ENCODE measurements at places on chromosomes 3 and 15. TPM values are rescaled to one million over a fixed set of nuclear protein-coding genes. Genes with fewer than 3 reads are reported as not detected.

Gene CFAP161
- not detected for total RNA-seq

Gene MCF2L2
- 11.4 TPM for total RNA-seq

Gene SAXO2
- not detected for total RNA-seq

Gene GRM2
- total RNA-seq = 0.55 TPM

Gene BFSP2
- total RNA-seq = 1.2 TPM

- H3K4me1 ChIP-seq = no peaks in the 10 kb centered on the region
- H3K27ac ChIP-seq = no peak overlapping the region
- no peak for DNase-seq
- no peak overlapping the region for H3K4me3 ChIP-seq
- H3K36me3 ChIP-seq = no peaks in the 10 kb centered on the region
- no peaks in the 10 kb centered on the region for H3K27me3 ChIP-seq
Observed at GRCh38 chr3:99586701-99587100, 51.7 kb upstream of the COL8A1 start.

- H3K36me3 ChIP-seq = no peaks in the 10 kb centered on the region
- no peak for DNase-seq
- peaks cover 12% of the 10 kb centered on the region for H3K4me1 ChIP-seq
- H3K27me3 ChIP-seq = no peaks in the 10 kb centered on the region
- no peak overlapping the region for H3K27ac ChIP-seq
Observed at GRCh38 chr3:119350114-119350513, 55.9 kb downstream of the ARHGAP31 start.

DNA sequence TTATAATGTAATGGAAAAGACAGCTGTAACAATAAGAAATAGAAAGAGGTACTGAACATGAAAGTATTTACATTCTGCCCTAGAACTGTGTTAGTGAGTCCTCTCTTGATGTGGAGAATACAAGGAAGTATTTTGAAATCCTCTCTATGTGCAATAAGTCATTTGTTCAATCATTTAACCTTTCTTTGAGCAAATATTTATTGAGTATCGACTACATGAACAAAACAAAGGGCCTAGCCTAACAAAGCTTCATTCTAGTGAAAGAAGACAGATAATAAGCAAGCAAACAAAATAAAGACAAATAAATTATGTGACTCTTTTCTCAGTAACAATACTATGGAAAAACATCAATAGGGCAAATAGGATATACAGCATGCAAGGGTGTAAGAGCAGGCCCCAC is 354.9 kb upstream of the ATP11B start:
- no peak overlapping the region for H3K27ac ChIP-seq
- DNase-seq = no peak
- no peaks in the 10 kb centered on the region for H3K36me3 ChIP-seq
- H3K4me1 ChIP-seq = no peaks in the 10 kb centered on the region

GRCh38 chr15:40934457-40934856 is 5.3 kb downstream of the DLL4 start:
- no peaks in the 10 kb centered on the region for H3K36me3 ChIP-seq
- DNase-seq = no peak
- H3K27ac ChIP-seq = no peak overlapping the region
- H3K4me3 ChIP-seq = no peak overlapping the region
- peaks cover 35% of the 10 kb centered on the region for H3K27me3 ChIP-seq

DNA sequence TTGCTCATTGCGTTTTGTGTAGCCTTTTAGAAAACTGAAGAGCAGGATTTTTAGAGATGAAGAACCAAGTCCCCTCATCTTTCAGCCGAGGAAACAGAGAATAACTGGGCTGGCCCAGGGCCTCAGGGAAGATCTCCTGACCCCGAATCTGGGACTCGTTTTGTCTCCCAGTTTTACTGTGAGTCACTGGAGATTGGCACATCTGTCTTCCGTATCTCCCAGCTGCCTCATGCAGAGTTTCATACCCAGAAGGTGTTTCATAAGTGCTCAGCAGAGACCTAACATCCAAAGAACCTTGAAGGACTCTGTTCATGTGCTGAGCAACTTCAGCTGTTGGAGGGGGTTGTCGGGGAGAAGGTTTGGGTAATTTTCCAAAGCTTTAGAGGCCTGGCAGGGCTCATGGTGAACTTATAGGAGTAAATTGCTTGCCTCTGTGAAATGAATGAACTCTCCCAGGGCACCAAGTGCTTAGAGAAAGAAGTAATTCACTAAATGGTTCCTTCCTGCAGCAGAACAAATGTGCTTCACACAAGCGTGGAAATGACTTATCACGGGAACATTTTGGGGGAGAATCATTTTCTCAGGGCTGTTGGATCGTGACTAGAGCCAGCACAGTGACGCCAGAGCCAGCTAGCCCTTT is 121.4 kb downstream of the FAM43A start:
- no peaks in the 10 kb centered on the region for H3K4me1 ChIP-seq
- peaks cover 44% of the 10 kb centered on the region for H3K27me3 ChIP-seq
- H3K36me3 ChIP-seq = no peaks in the 10 kb centered on the region
- DNase-seq = no peak
- H3K27ac ChIP-seq = no peak overlapping the region

DNA sequence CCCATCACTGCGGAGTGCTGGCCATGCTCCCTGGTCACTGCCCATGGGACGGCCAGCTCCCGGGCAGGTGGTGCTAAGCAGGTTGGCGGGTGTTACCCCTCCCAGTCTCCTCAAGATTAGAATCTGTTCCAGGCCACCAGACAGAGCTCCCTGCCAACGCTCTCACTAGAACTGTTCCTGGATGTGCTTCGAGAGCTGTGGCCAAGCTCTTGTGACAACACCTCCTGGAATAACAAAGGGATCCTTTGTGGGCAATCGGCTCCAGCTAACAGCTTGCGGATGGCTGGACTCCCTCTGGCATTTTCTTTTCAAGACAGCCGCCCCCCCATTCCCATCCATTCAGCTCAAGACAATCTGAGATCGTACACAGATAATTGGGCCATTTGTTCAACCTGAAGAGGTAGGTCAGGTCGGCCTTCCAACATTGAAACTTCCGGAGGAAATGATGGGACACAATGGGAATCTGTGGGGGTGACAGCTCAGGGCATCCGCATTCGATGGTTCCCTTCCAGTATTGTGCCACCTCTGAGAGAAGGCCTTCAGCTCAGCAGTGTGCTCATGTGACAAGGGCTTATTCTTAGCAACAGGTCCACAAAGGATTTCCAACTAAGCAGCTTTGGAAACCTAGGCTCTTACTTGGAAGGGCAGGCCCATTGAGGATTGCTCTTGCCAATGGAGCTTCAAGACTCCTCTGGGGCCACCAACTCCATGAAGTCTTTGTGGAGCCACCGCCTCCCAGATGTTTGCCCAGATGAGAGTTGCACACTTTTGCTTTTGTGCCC is 11.6 kb upstream of the EPHB3 start:
- no peak overlapping the region for H3K27ac ChIP-seq
- no peak overlapping the region for H3K4me3 ChIP-seq
- H3K27me3 ChIP-seq = peaks cover 20% of the 10 kb centered on the region
- DNase-seq = no peak
- H3K4me1 ChIP-seq = no peaks in the 10 kb centered on the region
